ENCODE measurements at places on chromosomes 6 and 20. TPM values are rescaled to one million over a fixed set of nuclear protein-coding genes. Genes with fewer than 3 reads are reported as not detected.
A peak's percentile ranks its signal among the peaks of the same experiment; 100 is the strongest.

GRCh38 chr6:48080227-48081009 lies 30.6 kb downstream of the PTCHD4 start:
- no peak for DNase-seq

The RTEL1 gene
- total RNA-seq: 15.6 TPM

DNA sequence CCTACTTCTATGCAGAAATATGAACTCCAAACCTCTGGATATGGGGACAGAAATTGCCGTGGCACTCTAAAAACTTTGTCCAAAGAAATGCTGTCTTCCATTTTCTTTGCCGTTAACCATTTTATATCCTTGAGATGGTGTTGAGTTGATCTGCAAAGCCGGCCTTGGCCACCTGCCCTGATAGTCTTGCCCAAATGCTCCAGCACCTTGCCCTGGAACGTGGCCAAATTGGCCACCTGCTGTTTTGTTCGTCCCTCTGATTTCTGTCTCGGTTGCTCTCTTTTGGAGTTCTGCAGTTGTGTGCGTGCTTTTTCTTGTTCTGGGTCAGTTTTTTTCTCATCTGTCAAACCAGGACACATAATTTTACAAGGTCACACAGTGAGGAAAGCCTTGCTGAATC lies 239.7 kb upstream of the GMDS start:
- DNase-seq: no peak

The NDRG3 gene
- 30.4 TPM for total RNA-seq

DNA sequence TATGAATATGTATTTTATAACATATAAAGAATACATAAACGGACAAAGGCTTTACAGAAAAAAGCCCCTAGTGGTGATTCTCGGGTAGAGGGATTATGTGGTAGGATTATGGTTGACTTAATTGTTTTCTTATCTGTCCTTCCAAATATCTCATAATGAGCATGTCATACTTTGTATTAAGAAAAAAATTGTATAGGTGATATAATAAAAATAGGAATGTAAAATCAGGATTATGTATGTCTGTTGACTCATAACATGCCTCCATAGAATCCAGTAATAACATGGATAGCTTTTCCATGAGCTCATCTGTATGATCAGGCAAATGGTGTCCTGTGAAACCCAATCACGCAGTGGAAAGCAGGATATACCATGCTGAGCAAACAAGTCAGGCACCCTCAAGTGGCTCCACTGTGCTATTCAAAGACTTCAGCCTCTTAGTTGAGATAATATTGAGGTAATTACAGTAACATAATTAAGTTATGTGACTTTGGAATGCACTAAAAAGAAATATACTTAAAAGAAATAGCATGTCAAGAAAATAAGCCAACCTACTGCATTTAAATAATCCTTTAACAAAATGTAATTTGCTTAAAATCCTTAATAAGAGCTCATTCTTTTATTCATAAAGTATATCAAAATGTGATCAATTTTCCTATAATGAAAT lies 39.6 kb upstream of the PRELID3B start:
- DNase-seq: peak; percentile 52

- DNase-seq: no peak
Measured at GRCh38 chr6:46867411-46867810, 54.3 kb downstream of the ADGRF5 start.

The CLDN20 gene
- not detected for total RNA-seq

- DNase-seq: no peak
Measured at GRCh38 chr6:70424291-70424690, 11.0 kb downstream of the FAM135A start.

GRCh38 chr6:33616913-33617312 lies 4.2 kb upstream of the ITPR3 start:
- no peak for DNase-seq

DNA sequence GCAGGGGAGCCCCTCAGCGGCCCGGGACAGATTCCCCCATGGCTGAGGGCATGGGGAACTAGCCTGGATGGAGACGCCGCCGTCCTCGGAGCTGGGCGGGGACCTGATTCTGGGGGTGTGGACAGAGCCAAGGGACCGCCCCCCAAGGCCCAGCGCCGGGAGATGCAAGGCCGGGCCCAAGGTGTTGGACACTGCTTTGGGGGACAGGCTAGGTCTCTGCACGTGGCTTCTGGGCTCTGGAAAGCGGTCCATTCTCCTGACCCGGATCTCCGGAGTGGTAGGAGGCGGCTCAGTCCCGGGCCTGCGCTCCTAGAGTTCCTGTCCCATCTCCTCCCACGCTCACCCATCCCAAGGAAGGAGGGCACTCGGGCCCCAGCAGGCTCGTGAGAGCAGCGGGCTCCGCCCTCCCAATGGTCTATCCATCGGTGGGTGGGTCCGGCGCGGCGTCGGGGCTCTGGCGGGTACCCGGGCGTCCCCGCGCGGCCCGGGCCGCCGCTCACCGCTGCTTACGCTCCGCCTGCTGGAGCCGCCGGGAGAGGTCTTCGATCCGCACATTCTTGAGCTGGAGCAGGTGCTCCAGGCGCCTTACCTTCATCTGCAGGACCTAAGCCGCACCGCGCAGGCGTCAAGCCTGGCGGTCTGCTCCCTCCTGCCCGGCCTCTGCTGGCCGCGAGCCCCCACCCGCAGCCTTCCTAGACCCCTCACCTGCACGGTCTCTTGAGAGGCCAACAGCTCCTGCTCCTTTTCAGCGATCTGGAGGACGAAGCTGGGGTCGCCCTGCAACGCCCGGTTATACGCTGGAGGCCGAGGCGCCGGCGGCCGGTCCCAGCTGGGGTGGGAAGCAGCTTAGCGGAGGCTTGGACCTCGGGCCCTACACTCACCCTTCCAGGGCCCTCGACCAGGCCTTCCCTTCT lies 3.3 kb downstream of the SPEF1 start:
- no peak for DNase-seq

The FHL5 gene
- total RNA-seq: not detected

The TSHZ2 gene
- 0.72 TPM for total RNA-seq

- no peak for DNase-seq
Measured at GRCh38 chr20:10696650-10697049, 22.9 kb upstream of the JAG1 start.

GRCh38 chr6:137746264-137746663 lies 120.8 kb upstream of the TNFAIP3 start:
- no peak for DNase-seq

GRCh38 chr6:156438350-156438923 lies 338.7 kb upstream of the ARID1B start:
- DNase-seq: peak; percentile 6

The TMEM217 gene
- total RNA-seq: 7.3 TPM

The ME1 gene
- 38.5 TPM for total RNA-seq

- DNase-seq: peak; percentile 96
Measured at GRCh38 chr6:125102891-125103290, 50.7 kb upstream of the TPD52L1 start.

DNA sequence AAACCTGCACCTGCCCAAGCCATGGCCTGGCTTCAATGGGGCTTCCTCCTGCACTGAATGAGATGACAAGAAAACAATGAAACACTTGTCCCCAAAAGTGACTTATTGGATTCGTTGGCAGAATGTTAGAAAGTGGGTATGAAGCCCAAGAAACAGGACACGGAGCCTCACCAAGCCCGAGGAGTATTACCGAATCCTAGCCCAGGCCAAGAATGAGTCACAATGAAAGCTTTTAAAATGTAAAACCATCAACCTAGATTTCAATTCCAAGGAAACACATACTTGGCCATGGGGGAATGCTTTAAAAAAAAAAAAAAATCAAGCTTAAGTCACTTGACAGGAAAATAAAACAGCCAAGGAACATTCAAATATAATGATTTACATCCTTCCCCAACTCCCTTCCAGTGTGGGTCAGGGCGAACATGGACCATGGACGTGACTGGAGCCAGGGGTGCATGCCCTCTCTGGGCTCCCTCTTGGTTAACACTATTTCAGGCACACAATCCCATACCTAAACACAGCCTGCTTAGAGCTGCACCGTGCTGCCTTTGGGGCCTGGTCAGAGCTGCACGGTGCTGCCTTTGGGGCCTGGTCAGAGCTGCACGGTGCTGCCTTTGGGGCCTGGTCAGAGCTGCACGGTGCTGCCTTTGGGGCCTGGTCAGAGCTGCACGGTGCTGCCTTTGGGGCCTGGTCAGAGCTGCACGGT lies 3.1 kb upstream of the STX16 start:
- peak; percentile 88 for DNase-seq

- DNase-seq: peak; percentile 3
Measured at GRCh38 chr20:45405571-45406259, 2.4 kb upstream of the DBNDD2 start.

DNA sequence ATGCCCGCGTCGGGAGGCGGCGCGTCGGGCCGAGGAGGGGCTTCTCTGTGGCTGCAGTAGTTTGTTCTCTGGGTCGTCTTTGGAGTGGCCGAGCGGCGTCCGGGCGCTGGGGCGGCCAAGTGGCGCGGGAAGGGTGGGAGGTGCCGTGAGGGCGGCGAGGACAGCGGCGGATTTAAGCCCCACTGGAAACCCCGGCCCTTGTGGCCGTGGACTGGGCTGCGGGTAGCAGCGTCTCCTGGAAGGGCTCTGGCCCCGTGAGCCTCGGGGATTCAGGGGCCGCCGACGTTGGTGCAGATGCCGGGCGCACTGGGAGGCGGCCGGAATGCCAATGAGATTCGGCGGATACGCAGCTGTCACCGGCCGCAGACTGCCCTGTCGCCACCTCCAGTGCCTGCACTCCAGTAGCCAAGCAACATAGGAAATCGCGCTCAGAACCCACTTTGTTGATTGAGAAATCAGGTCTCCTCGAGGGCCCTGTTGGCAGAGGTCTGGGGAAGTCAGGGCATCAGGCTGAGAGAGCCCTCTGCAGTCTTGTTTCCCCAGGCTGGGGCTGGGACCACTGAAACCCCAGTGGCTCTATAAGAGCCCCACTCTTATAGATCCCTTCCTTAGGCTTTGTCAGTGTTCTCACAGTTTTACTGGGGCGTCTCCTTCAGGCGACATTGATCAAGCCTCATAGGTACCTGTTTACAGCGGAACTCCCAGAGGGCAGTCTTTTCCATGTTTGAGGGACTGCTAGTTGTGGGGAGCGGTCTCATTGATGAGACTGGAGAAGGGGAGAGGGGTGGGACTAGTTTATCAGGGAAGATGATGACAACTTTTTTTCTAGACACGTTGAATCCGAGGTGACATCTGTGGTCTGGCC lies 642 bp downstream of the GZF1 start:
- DNase-seq: peak; percentile 17

- no peak for DNase-seq
Measured at GRCh38 chr6:56659721-56660380, 17.2 kb upstream of the DST start.

The ACSS1 gene
- 0.24 TPM for total RNA-seq

The HCRTR2 gene
- total RNA-seq: 0.36 TPM

- no peak for DNase-seq
Measured at GRCh38 chr20:7703551-7703961, 236.7 kb downstream of the HAO1 start.

DNA sequence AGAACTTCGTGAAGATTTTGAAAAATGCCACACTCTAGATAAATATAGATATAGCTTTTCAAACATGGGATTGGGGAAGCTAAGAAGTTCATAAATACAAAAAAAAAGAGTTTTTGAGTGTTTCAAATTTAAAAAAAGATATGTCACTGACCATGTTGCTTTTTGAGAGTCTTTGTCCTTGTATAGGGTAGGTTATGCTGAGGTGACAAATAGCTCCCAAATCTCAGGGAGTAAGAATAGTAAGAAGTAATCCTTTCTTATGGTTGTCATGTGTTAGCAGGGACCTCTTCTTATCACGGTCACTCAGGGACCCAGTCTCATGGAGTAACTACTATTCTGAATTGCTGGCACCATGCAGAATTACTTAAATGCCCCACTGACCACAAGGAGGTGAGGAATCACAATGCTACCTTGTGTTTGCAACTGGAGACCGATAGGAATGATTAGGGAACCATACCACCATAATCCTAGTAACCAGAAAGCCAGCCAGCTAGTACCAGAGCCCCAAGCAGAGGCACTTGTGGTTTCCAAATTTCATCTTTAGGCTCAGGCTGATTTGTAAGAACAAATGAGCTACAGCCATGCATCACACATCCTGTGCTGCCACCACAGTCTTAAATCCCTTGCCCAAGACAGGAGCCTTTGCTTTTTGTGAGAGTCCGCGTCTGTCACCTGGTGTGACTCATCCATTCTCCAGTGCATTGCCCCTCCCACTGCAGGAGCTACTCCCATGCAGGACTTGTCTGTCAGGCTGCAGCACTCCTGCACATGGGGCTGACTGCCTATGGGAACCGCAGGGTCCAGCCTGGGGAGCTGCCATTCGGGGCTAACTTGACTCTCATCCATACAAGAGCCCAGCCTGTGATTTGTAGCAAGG lies 42.4 kb upstream of the ADGRF4 start:
- peak; percentile 69 for DNase-seq

The MUCL3 gene
- total RNA-seq: not detected

- DNase-seq: no peak
Measured at GRCh38 chr6:52395969-52396368, 24.2 kb upstream of the EFHC1 start.

- DNase-seq: no peak
Measured at GRCh38 chr6:168581236-168581635, 140.3 kb downstream of the SMOC2 start.

The MROH8 gene
- 1.3 TPM for total RNA-seq

- no peak for DNase-seq
Measured at GRCh38 chr6:13368079-13368730, 39.9 kb upstream of the TBC1D7 start.

The HLA-DQB2 gene
- not detected for total RNA-seq

DNA sequence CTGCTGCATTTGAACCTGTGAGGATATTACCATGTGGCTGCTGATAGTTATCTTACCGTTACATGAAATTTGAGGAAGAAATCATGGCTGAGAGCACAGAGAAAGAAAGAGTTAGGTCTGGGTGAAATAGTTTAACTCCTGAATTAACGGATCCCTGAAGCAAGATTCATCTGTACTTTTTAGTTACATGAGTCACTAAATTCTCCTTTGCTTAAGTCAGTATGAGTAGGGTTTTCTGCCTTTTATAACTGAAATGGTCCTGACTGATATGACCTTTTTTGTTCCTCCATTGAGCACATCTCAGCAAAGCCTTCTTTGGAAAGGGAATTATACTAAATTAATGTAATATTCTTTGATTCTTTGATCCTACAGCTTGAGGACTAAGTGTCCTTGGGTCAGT lies 333.3 kb upstream of the ZFP64 start:
- DNase-seq: peak; percentile 38

GRCh38 chr20:23242556-23243180 lies 107.9 kb upstream of the NXT1 start:
- DNase-seq: no peak

- DNase-seq: no peak
Measured at GRCh38 chr20:58715801-58716475, 23.3 kb downstream of the NPEPL1 start.

GRCh38 chr6:109429496-109429895 lies 10.9 kb downstream of the PPIL6 start:
- DNase-seq: no peak

The ARFGEF3 gene
- total RNA-seq: 1.5 TPM

The STK4 gene
- total RNA-seq: 41.4 TPM

The ARHGAP40 gene
- not detected for total RNA-seq

The BNIP5 gene
- total RNA-seq: not detected

DNA sequence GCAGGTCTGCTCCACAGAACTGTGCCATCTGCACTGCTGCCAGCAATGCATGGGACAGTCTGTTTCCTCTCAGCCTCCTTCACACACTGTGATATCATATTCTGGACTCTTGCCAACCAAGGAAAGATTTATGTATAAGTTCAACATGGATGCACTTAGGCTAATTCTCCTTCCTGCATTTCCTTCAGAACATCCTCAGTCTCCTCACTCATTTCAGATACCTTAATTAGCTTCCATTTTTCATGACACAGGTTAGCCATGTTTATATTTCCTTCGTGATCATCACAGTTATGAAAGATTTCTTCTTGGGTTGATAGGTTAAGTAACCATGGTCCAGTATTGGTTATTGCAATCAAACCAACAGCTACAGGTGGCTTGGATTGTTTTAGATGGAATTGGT lies 46.4 kb upstream of the DDR1 start:
- DNase-seq: no peak

The PPP1R3G gene
- total RNA-seq: 0.39 TPM

All from astrocyte (in vitro differentiated cells and primary cell).